ENCODE measurements at places on chromosomes 13 and 19.

- peak; percentile 80 for DNase-seq
Observed at GRCh38 chr19:48746738-48747575, at the start of gene IZUMO1. Gene IZUMO1 (minus strand): TSS chr19:48746909. CDS start chr19:48745859, 1,050 bp downstream.

DNA sequence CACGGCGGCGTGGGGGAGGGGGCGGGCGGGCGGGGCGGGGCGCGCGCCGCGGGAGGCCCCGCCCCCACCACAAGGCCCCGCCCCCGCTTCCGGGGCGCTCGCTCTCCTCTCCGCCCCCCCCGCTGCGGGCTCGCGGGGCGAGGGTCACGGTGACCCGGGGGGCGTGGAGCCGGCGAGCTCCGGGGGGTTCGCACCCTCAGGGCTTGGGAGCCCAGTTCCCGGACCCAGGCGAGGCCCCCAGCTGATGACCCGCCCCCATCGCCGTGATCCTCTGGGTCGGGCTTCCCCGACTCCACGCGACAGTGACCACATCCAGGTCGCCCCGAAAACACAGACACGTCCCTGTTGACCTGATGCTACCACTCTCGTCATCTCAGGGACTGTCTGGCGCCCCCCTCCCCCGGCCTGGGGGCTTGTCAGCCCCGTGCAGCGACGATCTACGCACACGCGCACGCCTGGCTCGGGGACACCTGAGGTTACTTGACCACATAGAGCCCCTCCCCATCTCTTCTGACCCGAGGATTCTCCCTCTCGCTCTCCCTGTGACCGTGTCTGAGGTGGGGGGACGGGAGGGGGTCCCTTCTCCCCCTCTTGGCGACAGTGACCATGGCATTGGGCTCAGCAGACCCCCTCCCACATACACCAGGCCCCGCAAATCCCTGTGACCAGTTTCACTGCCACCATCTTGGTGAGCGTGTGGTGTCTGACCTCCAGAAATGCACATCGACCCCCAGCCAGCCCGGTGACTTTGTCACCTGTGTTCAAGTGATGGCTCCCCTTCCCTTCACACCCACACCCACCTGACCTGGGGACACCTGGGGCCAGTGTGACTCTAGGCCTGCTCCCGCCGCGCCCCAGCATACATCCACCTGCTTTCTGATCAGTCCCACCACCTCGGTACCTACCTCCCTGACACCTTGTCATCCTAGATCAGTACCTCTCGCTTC, 670 bp downstream of the MAP2K7 start:
- DNase-seq: no peak

GRCh38 chr19:54162241-54162805, 2.8 kb upstream of the LENG1 start:
- peak; percentile 63 for DNase-seq

GRCh38 chr19:7743425-7743841, 3.9 kb downstream of the CD209 start:
- no peak for DNase-seq

DNA sequence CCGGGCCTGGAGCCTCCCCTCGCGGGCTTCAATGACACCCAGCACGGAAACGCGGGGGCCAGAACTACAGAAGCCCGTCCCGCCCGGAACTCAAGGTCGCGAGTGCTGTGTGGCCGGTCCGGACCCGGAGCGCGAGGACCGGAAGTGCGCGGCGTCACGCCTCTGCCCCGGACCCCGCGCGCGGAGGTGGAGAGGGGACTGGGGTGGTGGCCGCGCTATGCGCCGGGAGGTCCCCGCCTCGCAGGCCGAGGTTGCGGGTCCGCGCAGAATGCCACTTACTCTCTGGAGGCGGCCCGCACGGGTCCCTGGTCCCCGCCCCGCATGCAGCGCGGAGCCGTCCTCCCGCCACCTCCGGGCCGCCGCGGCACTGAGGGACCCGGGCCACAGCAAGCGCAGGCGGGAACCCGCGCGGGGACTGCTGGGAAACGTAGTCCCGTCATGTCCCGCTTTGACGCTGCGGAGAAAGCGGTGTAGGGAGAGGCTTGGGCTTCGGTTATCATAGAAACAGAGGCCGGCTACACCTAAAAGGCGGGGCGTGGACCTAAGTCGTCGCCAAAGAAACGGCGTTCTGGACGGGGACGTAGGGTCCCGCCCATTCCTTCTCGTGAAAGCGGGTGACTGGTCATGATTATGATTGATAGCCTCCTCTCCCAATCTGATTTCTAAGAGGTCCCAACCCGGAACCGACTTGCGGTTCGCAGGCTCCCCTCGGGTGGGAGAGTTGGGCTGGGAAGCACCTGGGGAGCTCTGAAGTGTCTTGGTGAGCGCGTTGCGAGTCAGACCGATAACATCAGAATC, at the start of gene ZNF837:
TSS of gene ZNF837 (minus strand) at position 369 of the 798 bp plus-strand sequence. CDS start 11,698 bp downstream, outside the sequence.
- peak; percentile 100 for DNase-seq

DNA sequence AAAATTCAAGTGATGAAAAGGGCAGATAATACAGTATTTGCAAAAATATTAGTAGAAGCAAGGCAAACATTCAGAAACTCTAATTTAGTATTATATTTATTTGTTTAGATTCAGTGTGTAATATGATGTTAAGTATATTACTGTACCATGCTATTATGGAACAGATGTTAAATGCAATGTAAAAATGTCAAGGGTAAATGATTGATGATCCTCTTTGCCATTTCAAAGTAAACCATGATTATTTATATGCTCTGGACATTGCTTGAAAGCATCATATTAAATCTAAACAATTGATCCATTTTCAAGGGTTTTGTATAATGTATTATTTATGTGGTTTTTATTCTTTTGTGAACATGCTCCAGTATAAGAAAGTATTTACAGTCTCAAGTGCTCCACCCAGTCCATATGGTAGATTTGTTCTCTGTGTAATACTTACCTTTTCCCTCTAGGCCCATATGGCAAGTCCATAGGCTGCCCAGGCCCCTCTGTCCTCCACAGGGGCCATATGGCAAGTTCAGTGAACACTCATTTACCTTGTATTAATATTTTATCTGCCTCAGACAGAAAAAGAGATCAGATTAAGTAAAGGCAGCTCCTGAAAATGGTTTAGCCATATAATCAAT, 353.5 kb downstream of the DACH1 start:
- no peak for DNase-seq

DNA sequence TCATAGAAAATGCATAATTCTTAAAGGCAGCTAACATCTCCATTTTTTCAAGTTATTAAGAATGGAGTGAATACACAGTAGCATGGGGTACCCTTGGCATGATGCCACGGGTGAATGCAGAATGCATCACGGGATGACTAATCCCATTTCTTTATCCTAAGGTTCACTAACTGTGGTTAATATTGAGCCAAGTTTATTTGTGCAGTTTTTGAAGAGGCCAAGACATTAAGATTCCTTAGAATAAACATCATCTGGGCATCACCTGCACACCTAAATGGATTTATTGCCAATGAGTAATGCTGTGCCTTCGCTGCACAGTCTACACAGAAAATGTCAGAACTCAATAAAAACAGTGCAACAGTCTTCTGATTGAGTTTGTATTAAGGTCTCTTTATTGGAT, 333.1 kb downstream of the GPC6 start:
- no peak for DNase-seq

DNA sequence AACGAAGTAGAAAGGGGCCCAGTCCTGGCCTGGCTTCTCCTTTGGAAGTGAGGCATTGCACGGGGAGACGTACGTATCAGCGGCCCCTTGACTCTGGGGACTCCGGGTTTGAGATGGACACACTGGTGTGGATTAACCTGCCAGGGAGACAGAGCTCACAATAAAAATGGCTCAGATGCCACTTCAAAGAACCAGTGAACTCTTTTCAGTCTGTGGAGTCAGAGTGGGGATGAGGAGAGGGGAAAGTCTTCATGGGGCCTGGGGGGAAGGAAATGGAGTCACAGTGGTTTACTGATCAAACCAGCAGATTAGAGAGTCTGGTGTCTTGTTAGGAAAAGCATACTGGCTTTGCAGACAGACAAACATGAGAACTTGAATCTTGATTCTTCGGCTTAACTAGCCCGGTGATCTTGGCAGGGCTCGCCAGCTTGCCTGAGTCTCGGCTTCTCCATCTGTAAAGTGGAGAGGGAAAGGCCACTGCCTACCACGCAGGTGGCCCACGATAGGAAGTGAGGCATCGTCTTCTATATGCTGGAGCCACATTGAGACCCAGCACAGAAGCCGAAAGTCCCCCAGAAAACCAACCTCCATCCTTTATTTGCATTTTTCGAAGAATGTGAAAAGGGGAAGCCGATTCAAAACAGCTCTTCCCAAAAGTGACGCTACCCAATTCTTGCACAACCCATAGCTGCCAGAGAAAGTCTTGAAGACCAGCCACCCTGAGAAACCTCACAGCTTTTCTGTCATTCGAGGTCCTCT, at the start of gene FFAR1:
TSS of gene FFAR1 (plus strand) at position 732 of the 759 bp plus-strand sequence. CDS start 3,650 bp downstream, outside the sequence.
- no peak for DNase-seq

DNA sequence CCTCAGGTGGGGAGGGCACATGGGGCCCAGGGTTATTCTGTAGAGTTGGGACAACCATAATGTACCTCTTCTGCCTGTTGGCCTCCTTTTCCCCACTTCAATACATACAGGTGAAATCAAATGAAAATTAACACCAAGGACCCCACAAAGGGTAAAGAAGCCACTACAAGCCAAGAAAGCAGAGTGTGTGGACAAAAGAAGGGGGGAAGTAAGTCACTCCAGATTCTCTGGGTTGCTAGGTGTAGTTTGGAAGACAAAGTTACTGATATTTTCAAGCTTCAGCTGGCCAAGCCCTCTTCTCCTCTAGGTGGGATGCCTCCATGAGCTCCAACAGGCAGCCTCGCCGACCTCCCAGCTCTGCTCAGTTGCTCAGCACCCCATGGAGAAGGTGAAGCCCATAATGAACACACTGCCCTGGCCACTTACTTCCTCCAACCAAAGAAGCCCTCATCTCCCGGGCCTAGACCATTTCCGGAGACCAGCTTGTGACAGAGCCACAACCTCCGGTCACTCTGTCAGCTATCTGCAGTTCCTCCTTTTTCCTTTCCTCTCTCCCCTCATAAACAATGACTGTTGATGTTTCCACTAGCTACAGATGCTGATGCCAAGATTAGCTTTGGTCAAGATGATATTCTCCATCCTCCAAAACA, 66.8 kb upstream of the MED4 start:
- peak; percentile 29 for DNase-seq

DNA sequence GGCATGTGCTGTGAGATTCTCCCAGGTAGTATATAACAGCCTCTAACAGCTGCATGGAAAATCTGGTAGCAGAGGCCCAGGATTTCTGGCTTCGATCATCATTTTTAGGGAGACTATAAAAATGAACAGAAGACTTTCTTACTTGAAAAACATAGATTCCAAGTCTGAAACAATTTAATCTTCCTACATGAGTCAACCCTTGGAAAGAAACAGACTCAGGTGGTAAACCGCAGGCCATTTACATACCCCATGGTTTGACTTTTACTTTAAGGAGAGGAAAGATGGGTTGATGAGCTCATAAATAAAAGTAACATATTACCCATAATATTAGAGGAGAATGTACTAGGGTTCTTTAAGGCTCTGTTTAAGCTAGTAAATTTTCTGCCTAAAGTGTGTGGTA, 121.6 kb downstream of the CYSLTR2 start:
- peak; percentile 1 for DNase-seq

DNA sequence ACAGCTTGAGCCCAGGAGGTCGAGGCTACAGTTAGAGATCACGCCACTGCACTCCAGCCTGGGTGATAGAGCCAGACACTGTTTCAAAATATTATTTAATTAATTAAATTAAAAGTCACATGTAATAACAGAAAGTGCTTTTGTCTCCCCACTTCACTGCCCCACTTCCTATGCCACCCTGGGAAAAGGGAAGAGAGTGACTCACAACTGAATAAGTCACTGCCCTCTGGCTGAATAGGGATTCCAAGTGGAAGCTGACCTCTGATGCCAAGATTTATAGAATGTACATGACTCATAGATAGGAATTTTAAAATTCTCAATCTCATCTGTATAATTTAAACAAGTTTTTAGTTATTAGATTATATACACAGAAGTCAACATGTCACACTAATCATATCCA, 22.2 kb upstream of the ERVV-1 start:
- DNase-seq: no peak

DNA sequence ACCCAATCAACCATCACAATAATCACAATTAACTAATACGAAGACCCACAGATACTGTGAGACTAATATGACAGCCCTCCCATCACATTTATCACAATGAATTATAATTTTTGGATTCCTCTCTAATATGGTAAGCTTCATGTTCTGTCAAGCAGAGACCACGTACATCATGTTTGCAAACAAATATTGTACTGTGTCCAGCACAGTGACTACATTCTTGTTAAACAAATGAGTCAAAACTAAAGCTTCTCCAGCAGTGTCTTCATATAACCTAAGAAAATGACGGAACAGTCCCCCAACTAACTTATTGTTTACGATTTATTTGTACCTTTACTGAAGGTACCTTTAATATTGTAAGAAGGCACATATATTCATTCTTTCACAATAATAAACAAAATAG, 292.6 kb downstream of the ENOX1 start:
- no peak for DNase-seq

- DNase-seq: no peak
Observed at GRCh38 chr19:45924891-45925447, 10.4 kb upstream of the NANOS2 start.

- no peak for DNase-seq
Observed at GRCh38 chr13:80906860-80907259, 565.9 kb upstream of the SPRY2 start.

GRCh38 chr19:11530432-11530831, 1.5 kb upstream of the ECSIT start:
- DNase-seq: peak; percentile 52

- DNase-seq: no peak
Observed at GRCh38 chr19:29645491-29645867, 19.8 kb upstream of the PLEKHF1 start.

- no peak for DNase-seq
Observed at GRCh38 chr13:29718694-29719093, 123.2 kb upstream of the SLC7A1 start.

- DNase-seq: no peak
Observed at GRCh38 chr19:44820648-44821609, 12.0 kb downstream of the BCAM start.

GRCh38 chr13:68897331-68897928, 1210.2 kb upstream of the ATXN8OS start:
- DNase-seq: no peak

DNA sequence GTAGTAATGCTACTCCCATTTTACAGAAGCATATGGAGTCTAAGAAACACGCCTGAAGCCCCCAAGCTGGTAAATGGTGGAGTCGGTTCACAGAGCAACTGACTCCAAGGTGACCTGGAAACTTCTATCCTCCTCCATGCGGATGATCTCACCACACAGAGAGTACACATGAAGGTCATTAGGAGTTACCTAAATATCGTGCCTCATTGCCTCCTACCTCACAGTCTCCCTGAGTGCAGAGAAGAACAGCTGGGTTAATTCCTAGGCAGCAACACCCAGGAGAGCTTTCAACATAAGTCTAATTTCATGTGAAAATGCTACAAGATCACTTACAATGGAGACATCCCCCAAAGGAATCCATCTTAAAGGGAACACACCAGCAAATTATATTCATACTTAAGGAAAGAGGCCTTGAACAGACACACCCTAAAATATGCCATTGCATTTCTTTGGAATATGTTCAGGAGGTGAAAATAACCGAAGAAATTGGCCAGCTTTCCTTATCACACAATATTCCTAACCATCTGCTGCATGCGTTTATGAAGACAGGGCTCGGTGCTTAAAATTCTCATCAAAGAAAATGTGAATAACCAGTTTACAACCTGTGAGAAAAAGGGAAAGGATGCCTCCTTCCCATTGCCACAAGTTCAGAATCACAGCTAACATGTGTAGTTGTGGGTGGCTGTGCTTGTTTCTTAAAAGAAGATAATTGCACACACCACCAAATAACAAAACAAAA, 203.6 kb upstream of the NBEA start:
- DNase-seq: no peak

- DNase-seq: no peak
Observed at GRCh38 chr19:47032171-47032811, 12.7 kb downstream of the NPAS1 start.

All from hindlimb muscle (tissue), 1 donor.